Cardiac septum (tissue), 1 donor: ENCODE measurements at places on chromosomes 7 and 10. TPM values are rescaled to one million over a fixed set of nuclear protein-coding genes. Genes with fewer than 3 reads are reported as not detected.

DNA sequence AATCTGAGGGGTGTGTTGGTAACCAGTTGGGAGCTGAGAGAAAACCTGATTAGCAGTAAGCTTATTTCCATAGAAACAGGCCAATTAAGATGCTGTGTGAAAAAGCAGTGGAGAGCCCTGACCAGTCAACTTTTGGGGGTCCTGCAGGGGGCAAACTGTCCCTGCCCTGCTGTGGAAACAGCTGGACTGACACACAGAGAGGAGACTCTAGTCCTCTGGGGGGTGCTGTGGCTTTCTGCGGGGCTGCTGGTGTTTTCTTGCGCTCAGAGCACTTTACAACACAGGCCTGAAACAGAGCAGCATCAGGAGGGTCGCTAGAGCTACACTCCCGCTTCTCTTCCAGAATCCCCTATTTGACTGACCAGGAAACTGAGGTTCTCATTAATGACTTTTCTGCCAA, 546.9 kb upstream of the GALNT17 start:
- no peak for DNase-seq

DNA sequence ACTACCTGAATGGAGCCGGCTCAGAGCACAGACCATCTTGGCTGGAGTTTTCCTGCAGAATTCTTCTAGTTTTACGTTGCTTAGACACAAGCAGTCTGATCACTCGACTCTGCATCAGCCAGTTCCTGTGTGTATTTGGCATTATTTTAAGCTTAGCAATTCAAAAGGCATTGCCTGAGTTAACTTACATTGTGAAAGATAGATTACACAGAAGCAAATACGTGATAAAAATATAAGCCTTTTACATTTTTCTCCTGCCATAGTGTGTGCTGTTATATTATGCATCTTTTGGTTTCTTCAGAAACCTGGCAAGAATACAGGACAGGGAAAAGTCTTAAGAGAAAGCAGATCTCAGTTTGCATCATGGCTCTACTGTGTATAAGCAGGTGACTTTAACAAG, 98.1 kb downstream of the LRRC4 start:
- no peak for DNase-seq

SPDYE8 gene
- not detected for total RNA-seq

- DNase-seq = no peak
Measured at GRCh38 chr7:147492606-147493005, 1098.0 kb upstream of the C7orf33 start.

HTRA1 gene
- 104 TPM for total RNA-seq

DNA sequence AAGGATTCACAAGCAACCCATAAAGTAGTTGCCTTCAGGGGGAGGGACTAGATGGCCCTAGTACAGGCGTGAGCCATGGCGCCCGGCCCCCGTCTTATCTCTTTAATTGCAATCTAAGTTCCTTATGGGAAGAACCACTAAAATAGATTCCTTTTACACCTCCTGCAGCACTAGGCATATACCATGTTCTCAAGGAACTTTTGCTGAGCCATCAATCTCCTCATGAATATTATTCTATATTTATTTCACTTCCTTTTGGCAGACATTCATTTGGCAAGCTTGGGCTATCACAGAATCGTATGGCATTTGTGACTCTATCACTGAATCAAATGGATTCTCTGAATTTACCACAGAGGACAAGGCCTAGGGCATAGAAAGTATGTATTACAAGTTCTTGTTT, 14.8 kb upstream of the DNAJC12 start:
- no peak for DNase-seq

FIS1 gene
- total RNA-seq = 284 TPM

BAG3 gene
- total RNA-seq = 172 TPM

ELFN1 gene
- 7.4 TPM for total RNA-seq

DNA sequence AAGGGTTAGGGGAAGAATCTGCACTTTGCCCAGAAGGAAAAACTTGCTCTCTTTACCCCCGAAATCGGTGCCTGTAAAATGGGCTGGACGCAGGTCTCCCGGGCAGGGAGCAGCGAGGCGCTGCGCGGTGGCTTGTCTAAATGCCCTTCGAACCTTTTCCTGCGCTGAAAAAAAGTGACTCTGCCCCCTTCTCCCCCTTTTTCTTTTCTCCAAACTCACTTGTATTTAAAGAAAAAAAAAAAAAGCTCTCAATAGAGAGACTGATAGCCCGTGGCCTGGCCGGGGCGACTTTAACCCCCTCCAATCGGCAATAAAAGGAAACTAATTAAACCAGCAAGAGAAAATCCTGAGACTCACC, 286 bp downstream of the SP8 start:
- no peak for DNase-seq

RAMP3 gene
- 52.5 TPM for total RNA-seq

DNA sequence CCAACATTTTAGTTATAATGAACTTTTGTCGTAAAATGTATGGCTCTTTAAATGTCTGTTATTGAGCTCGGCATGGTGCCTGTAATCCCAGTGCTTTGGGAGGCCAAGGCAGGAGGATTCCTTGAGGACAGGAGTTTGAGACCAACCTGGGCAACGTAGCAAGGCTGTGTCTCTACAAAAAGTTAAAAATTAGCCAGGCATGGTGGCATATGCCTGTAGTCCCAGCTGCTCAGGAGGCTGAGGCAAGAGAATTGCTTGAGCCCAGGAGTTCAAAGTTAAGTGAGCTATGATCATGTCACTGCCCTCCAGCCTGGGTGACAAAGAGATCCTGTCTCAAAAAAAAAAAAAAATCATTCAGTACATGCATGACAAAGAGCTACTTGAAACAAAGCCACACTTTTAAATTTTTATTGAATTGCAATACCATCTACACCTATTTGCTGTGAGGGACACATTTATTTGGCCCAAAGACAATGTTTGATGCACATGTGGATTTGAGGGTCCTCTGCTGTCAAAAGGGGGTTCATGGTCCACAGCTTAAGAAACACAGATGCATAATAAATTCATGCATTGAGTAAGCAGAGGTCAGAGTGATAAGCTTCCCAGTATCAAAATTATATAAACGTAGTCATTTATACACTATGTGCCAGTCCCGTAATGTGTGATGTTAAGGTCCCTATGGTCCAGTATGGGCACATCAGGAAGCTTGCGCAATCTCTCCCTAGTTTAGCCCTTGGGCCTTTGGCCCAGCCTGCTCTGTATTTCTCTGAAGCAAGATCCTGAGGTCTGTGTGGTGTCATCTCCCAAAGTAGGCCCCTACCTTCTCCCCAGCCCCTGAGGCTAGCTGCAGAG, 4.4 kb upstream of the MALSU1 start:
- DNase-seq = no peak

GRCh38 chr7:100130608-100131453, 4.1 kb downstream of the MBLAC1 start:
- DNase-seq = peak; percentile 90

DNAJC12 gene
- 4.0 TPM for total RNA-seq

PTF1A gene
- total RNA-seq = not detected

DPYSL4 gene
- 55.4 TPM for total RNA-seq

ZNF655 gene
- total RNA-seq = 42.1 TPM

STEAP4 gene
- 19.9 TPM for total RNA-seq

ZNF467 gene
- total RNA-seq = 7.0 TPM

GRCh38 chr7:134701272-134701671, 54.6 kb downstream of the BPGM start:
- DNase-seq = no peak

DNA sequence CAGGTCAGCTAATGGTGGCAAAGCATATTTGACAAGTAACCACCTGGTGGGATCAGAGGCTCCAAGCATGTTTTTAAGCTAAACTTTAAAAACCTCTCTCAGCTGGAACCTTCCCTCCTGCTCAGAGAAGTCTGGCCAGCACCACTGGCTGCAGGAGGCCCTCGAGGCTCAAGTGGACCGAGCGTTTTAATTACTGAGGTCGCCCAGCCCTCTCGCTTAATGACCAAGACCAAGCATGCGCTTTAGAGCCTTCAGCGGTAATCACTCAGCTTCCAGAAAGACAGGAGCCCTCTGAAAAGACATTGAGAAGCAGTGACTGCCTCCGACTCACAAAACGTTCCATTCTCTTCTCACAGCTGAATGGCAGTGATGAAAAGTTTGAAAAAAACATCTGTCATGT, 383.4 kb upstream of the ADARB2 start:
- DNase-seq = no peak

EIF3B gene
- total RNA-seq = 64.9 TPM

GRCh38 chr10:82392533-82392932, 517.5 kb downstream of the NRG3 start:
- no peak for DNase-seq

CDK14 gene
- total RNA-seq = 25.7 TPM

- DNase-seq = no peak
Measured at GRCh38 chr7:17130281-17131059, 168.0 kb upstream of the AHR start.

DNA sequence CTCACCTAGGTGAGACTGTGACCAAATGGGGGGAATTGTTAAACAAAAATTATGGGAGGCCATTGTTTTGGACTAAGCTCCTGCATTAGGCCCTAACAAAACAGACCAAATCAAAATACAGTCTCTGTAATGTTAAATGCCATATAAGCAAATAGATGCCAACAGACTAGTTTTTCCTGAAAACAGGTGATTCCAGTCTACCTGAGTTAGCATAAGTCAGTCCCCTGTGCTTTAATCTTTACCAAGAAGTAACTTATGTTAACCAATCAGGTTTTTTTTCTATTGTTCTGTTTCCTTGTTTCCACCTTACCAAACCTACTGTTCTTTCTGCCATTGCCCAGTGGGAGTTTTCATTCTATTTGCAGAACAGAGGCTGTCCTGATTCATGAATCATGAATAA, 48.0 kb downstream of the PDZD8 start:
- DNase-seq = no peak

GRCh38 chr7:149014309-149014708, 14.0 kb downstream of the PDIA4 start:
- DNase-seq = no peak

DNA sequence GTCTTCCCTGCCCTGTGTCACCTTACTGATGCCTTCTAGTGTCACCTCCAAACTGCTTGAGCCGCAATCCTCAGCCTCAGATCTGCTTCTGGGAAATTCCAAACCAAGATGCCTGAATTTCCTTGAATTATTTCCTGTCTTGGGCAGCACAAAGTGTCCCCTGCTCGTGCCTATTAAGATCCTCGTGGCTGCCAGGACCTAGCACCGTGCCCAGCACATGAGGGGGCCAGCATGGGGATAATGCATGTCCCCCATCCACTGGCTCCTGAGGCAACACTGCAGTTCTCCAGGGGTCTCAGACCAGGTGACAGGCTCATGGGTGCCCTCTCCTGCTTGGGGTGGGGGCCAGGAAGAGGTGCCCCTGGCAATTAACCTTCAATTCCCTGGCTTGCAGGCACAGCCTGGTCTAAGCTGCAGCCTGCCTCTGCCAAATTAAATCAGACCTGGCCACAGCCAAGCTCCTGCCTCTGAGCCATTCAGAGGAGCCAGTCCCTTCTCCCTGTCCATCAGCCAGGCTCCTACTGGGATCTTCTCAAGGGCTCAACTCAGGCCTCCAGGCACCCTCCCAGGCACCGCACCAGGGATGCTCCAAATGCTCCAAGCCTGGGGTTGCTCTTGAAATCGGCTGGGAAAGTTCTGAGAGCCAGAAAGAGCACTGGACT, 146.6 kb downstream of the SH3PXD2A start:
- no peak for DNase-seq

DNA sequence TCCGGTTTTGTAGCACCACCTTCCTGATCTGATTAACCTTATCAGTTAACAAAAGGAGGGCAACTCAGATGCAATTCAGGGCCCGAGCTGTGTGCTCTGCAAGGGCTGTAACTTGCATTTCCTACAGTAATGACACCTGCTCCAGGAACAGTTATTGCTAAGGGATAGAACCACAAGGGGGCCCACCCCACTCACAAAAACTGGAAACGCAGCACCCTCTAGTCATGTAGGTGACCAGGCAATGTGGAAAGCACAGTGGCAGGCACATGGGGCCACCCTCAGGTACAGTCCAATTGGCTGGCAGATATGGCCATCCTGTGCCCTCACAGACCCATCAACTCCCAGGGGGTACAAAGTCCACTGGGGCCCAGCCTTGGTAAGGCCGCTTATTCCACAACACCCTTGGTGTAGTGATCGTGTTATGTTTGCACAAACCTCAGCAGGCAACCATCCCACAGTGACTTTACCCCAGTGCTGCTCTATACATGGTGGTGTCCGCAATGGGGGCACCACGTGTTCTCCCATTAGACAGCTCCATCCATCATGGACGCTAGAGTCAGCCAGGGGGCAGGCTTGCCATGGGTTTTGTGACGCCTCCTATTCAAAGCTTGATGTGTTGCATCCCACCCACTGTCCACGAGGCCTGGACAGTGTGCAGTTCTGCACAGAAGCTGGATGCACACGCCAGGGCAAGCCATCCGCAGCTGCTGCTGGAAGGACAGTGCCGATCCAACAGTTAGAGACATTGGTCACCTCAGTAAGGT, 9.4 kb downstream of the RNF133 start:
- no peak for DNase-seq

DNA sequence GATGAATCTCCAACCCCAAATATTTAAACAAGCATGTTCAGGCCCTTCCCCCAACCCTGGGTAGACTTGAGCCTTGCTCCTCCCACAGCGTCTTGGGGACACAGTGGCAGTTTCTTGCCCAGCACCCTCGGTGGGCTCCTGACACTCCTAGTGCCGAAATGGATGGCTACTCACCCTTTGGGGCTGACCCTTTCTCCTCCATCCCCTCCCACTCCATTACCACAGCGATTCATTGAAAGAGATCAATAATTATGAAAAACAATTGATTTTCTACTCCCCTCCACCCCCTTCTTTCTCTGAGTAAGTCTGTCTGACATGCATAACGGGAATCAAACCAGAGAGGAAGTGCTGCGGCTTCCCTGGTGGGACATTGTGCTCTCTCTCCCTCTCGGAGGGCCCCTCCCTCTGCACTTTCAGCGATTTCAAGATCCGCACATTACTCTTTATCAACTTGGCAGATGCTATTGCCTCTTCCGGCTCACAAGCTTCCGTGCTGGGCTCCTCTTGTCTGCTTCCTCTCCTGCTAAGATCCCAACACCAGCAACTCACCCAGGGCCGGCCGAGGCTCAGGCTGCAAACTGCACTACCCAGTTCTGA, 79.0 kb upstream of the PLXNA4 start:
- no peak for DNase-seq

GRCh38 chr10:22609719-22610465, 104.5 kb downstream of the PIP4K2A start:
- no peak for DNase-seq
